ENCODE measurements at places on chromosomes 3 and 15.
A peak's percentile ranks its signal among the peaks of the same experiment; 100 is the strongest.

GRCh38 chr3:13665582-13666226 lies 116.8 kb downstream of the FBLN2 start:
- DNase-seq = no peak

GRCh38 chr3:126971891-126972351 lies 11.0 kb upstream of the PLXNA1 start:
- peak; percentile 88 for DNase-seq

DNA sequence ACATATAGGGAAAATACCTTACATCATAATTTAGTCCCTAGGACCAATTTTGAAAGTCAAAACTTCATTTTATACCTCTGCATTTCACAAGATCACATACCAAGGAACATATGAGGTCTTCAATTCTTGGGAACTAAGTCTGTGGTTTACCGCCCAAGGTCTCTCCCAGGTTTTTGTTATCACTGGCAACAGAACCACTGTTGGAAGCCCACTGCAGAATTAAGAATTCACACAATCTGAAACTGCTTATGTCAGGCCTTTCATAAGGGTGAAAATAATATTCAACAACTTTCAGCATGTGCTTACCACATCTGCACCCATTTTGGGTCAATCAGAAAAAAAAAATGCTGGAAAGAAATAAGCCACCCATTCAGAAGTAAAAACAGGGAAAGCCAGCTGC lies 107.2 kb upstream of the MME start:
- DNase-seq = no peak

DNA sequence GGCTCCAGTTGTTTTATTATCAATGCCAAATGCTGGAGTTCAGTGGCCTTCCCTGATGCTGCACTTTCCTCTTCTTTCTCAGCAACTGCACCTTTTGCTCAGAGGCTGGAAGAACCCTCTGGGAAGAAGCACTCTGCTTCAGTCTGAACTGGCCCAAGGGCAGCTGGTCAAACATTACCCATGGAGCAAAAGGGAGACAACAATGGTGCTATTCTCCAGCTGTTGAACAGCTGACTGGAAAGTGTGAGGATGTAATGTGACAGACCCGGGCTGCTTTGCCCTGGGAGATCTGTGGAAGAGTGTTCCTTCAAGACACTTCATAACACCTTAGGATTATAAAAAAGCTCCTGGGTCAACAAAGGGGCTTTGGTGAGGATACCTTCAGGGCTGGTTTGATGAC lies 84.9 kb downstream of the EPHB1 start:
- DNase-seq = no peak

GRCh38 chr3:36648241-36649034 lies 115.9 kb downstream of the DCLK3 start:
- DNase-seq = no peak

DNA sequence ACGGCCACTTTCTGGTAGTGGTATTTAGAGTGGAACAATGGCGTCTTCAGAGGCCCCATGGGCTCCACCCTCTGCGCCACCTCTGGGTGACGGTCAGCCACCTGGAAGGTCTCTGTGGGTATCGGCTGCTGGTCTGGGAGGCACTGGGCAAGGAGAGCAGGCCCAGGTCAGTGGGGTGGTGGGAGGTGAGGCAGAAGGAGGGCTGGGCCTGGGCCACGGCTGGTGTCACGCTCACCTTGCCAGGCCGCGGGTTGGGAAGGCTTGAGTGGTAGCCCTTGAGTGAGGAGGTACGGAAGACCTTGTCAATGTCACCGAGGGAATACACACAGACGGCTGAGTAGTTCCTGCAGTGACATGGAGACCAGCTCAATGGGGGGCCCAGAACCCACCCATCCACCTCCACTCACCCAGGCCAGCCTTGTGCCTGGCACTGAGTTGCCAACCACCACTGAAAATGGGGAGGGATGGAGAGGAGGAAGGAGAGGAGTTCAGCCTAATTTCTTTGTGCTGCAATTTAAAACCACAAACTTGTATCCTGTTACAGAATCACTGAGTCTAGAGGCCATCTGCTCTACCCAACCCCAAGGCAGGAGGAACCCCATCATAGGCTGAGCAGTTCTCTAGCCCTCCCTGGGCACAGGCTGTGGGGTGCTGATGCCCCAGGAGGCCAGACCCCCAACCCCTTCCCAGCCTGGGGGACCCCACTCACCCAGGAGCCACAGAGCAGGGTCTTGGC lies 19.0 kb downstream of the SEMA7A start:
- no peak for DNase-seq

GRCh38 chr3:2156244-2156847 lies 57.7 kb downstream of the CNTN4 start:
- DNase-seq = no peak

GRCh38 chr15:66880380-66881155 lies 178.5 kb downstream of the SMAD6 start:
- DNase-seq = peak; percentile 40

- DNase-seq = no peak
Observed at GRCh38 chr3:26307787-26308186, 314.8 kb upstream of the LRRC3B start.

GRCh38 chr3:121835465-121835801 lies 424 bp downstream of the EAF2 start:
- DNase-seq = no peak

DNA sequence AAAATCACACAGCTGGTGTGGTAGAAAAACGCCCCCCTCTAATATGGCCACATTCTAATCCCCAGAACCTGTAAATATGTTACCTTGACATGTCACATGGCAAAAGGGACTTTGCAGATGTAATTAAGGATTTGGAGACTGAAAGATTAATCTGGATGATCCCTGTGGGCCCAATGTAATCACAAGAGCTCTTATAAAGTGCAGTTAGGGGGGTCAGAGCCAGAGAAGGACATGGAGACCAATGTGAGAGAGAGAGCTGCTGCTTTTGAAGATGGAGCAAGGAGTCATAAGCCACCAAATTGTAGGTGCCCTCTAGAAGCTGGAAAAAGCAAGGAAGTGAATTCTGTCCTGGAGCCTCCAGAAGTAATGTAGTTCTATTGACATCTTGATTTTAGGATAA lies 152.6 kb downstream of the PEX5L start:
- DNase-seq = no peak

DNA sequence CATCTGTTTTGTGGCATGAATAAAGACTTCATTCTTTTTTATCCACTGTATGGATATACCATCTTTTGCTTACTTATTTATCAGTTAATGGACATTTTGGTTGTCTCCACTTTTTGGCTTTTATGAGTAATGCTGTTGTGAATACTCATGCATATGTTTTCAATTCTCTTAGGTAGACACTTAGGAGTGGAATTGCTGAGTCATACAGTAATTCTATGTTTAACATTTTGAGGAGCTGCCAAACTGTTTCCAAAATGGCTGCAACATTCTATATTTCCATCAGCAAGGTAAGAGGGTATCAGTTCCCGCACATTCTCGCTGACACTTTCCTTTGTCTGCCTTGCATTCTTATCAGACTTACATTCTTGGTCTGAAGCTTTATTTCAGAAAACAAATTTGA lies 191.1 kb downstream of the WNT5A start:
- DNase-seq = no peak

DNA sequence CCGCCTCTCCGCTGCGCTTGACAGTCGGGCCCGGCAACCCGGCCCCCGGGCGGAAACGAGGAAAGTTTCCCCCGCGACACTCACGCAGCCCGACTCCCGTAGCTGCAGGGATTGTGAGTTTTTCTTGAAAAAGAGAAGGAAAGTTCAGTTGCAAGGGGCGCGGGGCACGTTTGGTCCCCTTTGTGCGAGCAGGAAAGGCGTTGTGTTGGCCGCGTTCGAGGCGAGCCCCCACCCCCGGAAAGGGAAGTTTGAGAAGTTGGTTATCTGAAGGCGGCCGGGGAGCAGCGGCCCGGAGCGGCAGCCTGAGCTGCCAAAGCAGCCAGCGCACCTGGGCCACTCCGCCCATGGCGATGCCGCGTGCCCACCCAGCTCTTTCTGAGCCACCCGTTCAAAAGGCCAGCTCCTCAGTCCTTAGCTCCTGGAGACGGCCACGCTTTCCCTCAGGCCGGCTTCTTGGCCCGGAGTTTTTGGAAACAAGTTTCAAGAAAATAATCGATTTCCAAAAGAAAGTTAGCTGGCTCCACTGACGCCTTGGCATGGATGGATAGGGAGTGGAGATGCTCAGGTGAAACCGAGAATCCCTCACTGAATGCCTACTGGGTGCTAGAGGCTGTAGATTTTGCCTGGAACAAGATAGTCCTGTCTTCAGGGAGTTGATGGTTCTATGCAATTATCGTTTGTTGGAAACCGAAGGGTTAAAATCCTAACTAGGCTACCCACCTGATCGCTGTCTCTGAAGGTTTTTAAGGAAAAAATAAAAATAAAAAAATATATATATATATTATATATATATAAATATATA lies 832 bp downstream of the TGFBR2 start:
- peak; percentile 86 for DNase-seq

GRCh38 chr15:86259589-86259988 lies 179.9 kb downstream of the AGBL1 start:
- no peak for DNase-seq

DNA sequence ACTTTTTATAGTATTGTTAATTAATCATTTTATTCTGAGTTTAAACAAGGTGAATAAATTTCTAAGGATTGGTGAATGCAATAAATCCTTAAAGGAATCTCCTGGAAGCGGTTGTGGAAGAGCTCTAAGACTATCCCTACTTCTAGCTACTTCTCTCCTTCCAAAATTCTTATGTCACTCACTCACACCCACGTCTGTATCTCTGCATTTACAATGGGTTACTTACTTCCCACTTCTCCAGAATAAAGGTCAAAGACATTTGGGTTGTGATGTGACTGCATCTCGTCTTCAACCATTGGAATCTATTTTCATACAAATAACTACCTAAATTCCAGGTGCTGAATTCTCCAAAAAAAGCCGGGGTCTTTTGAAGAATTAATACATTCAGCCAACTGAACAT lies 234.2 kb upstream of the MDFIC2 start:
- DNase-seq = no peak

- DNase-seq = no peak
Observed at GRCh38 chr3:13041113-13041776, 32.0 kb downstream of the IQSEC1 start.

DNA sequence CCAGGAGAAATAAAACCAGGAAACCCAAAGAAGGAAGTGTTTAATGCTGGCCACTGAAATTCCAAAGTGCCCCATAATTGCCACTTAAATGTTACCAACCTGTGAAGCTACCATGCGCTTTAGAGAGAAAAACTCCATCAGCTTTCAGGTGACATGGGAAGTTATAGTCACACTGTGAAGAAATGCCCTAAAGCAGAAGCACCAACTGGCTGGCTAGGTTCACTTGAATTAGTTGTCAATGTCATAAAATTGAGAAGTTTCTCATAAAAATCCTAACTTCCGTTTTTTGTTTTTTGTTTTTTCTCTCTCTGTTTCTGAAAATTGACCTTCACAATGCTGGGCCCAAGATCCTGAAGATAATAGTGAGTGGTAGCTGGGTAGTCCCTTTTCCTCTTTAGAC lies 167.9 kb upstream of the CTNNB1 start:
- no peak for DNase-seq

DNA sequence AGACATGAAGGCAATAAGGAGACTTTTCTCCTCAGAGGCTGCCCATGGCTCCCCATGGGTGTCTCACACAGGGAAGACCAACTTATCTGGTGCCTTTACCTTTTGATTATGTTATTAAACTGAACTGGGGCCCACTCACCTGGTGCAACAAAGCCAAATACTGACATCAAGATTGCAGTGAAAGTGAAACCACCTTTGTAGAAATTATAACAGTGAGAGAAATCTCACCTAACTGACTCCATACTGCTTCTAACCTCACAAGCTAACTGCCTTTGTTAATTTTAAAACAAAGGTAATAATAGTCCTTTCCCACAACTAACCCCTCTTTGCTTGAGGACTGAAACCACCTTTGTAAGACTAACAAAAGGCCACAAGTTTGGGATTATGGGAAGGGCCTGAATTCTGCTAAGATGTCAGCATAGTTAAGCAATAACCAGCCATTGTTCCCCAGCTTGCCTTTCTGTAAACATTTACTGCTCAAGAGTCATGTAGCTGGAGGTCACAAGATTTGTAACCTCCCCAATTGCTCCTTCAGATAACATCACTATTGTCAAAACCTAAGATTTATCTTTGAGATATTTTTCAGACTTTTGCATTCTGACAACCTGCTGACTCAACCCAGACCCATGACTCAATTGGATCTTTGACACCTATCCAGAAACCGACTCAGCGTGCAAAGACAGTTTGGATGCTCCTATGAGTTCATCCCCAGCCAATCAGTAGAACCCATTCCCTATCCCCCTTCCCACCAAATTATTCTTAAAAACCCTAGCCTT lies 420.3 kb upstream of the CFAP20DC start:
- DNase-seq = no peak

GRCh38 chr3:122898298-122898697 lies 103.4 kb downstream of the SLC49A4 start:
- no peak for DNase-seq

- peak; percentile 84 for DNase-seq
Observed at GRCh38 chr3:52070724-52071621, 14.6 kb upstream of the DUSP7 start.

DNA sequence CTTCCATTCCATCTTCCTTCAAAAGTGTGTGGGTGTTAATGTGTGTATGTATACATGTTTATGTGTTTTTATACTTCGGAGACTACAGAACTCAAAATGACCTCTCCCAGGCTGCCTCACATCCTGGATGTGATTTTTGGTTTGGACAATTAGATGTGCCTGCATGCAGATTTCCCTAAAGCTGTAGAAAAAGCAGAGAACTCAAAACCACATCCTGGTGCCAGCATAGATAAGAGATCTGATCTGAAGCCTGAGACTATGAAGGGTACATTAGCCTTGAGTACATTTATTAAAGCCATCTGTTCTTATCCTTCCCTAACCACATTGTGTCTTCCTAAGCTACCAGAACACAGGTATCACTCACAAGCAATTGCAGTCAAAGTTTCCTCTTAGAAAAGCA lies 319.4 kb upstream of the RASGRP1 start:
- DNase-seq = no peak

DNA sequence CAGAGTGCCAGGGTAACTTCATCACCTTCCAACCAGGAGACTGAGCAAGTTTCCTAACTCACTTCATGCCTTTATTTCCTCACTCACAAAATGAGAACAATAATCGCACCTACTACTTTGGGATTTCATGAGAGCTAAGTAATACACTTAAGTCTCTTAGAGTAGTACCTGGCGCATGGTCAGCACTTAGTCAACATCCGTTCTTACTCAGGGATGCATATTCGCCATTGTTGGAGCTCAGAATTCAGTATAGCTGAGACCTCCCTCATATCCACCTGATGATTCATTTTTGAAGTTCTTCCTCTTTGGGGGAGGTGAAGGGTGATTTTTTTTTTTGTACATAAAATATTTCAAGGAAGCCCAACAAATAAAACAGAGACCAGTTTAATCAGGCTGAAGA lies 188.2 kb downstream of the AGBL1 start:
- DNase-seq = no peak

DNA sequence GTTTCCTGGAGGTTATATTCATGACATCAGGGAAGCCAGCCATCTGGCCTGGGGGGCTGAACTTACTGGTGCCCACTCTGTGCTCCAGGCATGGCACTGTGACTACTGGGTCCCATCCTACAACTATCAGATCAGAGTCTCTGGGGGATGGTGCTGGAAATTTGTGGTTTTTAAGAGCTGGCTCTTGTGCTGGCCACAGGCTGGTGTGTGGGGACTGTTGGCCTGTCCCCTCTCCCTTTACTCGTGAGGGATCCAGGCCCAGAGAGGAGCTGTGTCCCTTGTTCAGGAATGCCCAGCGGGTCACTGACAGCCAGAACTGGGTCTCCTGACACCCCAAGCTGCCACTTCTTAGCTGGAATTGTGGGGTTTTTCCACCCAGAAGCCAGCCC lies 44.5 kb upstream of the SEC22A start:
- no peak for DNase-seq

- DNase-seq = no peak
Observed at GRCh38 chr3:178536211-178537079, at the start of gene KCNMB2. Gene KCNMB2 (plus strand): TSS chr3:178536436.

Measured in sigmoid colon (tissue), 7 donors.